Vagina (tissue), 2 donors: ENCODE measurements at places on chromosomes 2 and 18. TPM values are rescaled to one million over a fixed set of nuclear protein-coding genes. Genes with fewer than 3 reads are reported as not detected.
A peak's percentile ranks its signal among the peaks of the same experiment; 100 is the strongest.

The VSNL1 gene
- 19.2 TPM for total RNA-seq

The SLC9A4 gene
- not detected for total RNA-seq

GRCh38 chr18:24071779-24072178, 57.2 kb downstream of the TTC39C start:
- peaks cover 21% of the 10 kb centered on the region for H3K4me1 ChIP-seq
- no peak overlapping the region for H3K27ac ChIP-seq
- DNase-seq, result no peak
- no peaks in the 10 kb centered on the region for H3K27me3 ChIP-seq
- H3K4me3 ChIP-seq, result no peak overlapping the region

DNA sequence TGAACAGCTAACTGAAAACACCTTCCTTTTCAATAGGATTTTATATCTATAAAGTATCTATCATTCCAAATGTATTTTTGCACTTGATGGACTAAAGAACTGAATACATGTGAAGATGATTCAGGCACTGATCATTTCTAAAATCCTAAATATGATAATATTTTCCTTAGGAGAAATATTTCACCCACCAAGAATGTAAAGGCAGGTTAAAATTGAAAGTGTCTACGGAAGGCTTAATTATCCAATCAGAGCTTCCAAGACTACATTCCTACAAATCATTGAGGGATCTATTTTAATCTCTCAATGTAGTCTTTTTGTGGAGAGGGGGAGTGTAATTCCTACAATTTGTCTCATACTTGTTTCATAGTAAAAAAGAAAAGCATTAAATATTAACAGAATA, 3.6 kb downstream of the GALNT3 start:
- no peak for DNase-seq
- H3K4me1 ChIP-seq, result peaks cover 11% of the 10 kb centered on the region
- H3K27me3 ChIP-seq, result no peaks in the 10 kb centered on the region
- H3K27ac ChIP-seq, result no peak overlapping the region
- no peak overlapping the region for H3K4me3 ChIP-seq

- H3K27me3 ChIP-seq, result no peaks in the 10 kb centered on the region
- H3K27ac ChIP-seq, result peak overlapping the region; percentile 81
- no peak for DNase-seq
- H3K36me3 ChIP-seq, result no peaks in the 10 kb centered on the region
- H3K4me3 ChIP-seq, result no peak overlapping the region
Observed at GRCh38 chr2:238873841-238874240, 26.0 kb downstream of the TWIST2 start.

DNA sequence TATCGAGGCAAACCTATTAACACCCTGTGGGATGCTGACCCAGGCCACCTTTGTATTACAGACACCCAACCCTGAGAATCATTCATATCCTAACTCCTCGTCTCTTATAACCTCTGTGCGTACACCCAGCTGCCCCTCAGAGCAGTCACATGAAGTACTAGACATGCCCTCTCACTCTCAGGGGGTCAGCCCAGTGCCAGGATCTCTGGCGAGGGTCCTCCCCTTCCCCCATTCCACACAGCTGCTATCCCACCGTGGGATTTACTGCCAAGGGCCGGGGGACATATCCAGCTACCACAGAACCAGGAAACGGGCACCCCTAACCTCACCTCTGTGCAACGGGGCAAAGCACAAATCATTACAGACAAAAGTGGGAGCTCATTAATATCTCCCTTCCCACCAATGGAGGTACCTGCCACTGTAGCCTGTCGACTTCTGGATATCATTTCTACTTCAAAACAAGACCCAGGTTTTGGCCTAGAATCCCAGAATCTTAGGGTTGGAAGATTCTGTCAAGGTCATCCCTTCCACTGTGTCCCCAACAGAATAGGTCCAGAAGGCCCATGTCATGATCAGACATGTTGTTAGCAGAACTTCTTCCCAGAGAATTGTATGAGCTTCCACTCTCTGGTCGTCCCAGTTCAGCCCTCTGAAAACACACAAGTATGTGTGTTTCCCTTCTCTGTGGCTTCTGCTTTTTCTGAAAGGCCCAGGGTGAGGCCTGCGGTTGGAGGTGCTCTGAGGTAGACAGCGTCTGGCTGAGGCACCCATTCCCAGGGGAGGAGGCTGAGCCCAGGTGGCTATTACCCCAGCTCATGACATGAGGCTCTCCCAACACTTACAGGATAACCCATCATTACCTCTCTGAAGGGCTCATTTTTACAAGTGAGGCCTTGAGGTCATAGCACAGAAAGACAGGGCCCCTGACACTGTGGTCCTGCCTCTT, 1.7 kb downstream of the TMBIM1 start:
- no peaks in the 10 kb centered on the region for H3K36me3 ChIP-seq
- H3K4me1 ChIP-seq, result peaks cover 89% of the 10 kb centered on the region
- DNase-seq, result no peak
- H3K27me3 ChIP-seq, result no peaks in the 10 kb centered on the region
- peak overlapping the region; percentile 100 for H3K27ac ChIP-seq

- no peaks in the 10 kb centered on the region for H3K36me3 ChIP-seq
- H3K27ac ChIP-seq, result no peak overlapping the region
- no peak for DNase-seq
- no peaks in the 10 kb centered on the region for H3K27me3 ChIP-seq
- H3K4me3 ChIP-seq, result no peak overlapping the region
Observed at GRCh38 chr2:48357351-48357750, 172.6 kb upstream of the STON1 start.

DNA sequence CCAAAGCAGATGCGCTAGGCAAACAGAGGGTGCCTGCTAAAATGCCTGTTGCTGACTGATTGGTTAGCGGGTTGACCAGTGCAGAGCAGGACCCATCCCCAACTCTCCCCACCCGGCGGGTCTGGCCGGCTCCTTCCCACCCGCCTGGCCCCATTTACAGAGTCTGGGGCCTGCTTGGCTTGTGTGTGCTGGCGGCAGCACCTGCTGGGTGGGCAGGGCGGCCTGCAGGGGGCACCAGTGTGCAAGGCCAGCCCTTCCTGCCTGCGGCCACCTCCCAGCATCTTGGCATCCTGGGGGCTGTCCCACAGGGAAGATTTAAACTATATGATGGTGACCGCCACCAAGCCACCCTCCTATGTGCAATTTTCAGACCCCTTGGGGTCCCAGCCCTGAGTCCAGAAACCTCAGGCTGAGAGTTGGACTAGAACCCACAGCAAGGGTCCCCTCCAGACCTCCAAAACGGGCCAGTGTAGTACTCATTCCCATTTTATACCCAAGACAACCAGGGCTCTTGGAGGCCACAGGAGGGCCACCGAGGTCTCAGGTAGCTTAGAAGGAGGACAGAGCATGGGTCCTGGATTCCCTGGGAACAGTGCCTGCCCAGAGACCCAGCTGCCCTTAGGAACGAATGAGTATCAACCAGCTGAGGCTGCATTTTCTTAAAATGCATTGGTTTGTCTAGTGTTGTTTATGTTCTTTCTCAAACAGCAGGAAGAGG, 173.6 kb downstream of the SMAD7 start:
- H3K27me3 ChIP-seq, result no peaks in the 10 kb centered on the region
- no peaks in the 10 kb centered on the region for H3K36me3 ChIP-seq
- peak overlapping the region; percentile 22 for H3K27ac ChIP-seq
- H3K4me1 ChIP-seq, result peaks cover 52% of the 10 kb centered on the region
- no peak for DNase-seq
